ENCODE measurements at places on chromosomes 2 and 18.

DNA sequence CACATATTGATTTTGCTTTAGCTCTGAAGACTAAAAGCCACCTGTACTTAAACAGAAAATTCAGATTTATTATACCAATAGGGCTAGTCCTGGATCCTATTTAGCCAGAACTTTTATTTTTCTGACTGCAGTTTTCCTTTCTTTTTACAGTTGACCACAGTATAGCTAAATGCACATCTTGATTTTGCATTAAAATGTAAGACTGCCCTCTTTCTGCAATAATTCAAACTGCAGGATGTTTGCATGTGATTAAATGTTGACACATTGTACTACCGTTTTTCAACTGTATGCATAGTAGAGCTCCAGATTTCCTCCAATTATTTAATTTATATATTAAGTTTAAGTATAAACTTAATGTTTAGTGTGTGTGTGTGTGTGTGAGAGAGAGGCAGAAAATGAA, 1262.9 kb downstream of the SUCLG1 start:
- no peak for DNase-seq

DNA sequence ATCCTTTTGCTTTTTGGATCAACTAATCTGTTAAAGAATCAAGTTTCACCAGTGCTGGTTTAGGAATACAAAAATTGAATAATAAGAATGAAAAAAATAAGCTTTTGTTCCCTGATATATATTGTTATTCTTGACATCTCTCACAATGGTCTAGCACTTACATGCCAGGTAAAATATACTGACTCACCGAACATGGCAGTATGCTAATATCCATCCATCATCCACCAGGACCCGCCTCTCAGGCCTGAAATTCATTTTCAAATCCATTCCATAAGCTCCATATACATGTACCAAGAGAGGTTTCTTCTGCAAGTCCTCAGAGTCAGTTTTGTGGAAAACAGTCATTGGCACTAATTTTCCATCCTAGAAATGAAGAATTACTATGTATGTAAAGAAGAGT, 32.5 kb downstream of the PREPL start:
- DNase-seq, result no peak

GRCh38 chr2:69020496-69021426, 7.8 kb downstream of the ANTXR1 start:
- DNase-seq, result no peak

DNA sequence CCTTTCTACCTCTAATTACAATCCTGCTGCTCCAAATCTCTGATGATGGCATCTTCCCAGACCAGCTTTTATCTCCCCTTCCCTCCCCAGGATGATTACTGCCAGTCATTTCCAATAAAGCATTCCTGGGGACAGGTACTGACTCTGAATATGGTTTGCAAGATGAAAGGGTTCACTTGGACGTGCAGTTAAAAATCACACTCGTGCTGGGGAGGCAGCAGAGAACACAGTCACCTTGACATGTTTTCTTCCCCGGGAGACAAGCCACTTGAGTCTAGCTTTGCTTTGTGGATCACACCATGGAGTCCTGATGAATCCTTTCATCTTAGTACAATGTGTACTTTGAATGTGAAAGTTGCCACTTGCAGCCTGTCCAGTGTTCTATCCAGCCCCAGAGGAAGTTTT, 175.0 kb downstream of the ALPK2 start:
- DNase-seq, result no peak

DNA sequence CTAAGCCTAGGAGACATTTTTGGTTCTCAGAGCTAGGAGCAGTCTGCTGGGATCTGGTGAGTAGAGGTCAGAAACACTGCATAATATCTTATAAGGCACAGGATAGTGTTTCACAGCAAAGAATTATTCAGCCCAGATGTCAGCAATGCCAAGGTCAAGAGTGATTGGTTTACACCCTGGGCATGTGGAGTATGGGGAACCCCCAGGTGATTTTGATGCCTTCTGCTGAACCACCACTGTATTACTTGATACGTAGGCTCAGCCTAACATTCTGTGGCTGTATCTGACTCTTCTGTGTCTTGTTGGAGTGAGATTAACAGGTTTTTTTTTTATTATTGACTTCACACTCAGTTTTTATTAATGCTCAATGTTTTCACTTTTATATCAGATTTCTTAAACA, 6.0 kb downstream of the DDX18 start:
- no peak for DNase-seq

- no peak for DNase-seq
Observed at GRCh38 chr18:12092398-12093229, 1.0 kb upstream of the ANKRD62 start.

- DNase-seq, result no peak
Observed at GRCh38 chr2:163970058-163970813, 234.4 kb upstream of the FIGN start.

DNA sequence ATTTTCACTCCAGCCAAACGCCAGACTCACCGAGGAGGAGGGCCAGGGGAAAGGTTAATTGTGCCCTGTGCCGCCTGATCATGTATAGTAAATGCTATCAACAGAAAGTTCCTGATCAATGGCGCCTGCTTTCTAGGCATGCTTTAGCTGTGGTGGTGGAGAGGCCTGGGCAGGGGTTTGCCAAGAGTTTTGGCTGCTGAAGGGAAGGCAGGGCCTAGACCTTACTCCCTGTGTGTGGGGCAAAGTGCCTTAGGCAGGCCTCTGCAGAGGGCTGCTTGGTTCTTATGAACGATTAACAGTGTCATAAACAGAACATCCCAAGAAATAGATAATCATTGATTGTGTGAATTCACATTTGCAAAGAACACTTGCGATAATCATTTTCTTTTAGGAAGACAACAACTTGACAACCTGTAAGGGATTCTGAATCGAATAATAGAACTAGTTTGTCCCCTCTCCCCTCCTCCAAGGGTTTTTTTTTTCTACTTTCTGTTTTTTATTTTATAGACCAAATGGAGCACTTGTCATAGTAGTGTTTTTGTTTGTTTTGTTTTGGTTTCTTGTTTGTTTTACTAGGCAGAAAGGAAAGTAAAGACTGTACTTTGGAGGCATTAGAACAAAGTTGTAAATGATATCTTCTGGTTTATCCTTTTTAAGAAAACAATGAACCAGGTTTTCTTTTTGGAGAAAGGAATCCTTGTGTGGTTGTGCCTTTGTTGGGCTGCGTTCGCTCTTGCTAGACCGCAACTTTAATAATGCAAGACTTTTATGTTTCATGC, 6.5 kb downstream of the TSHZ1 start:
- no peak for DNase-seq

DNA sequence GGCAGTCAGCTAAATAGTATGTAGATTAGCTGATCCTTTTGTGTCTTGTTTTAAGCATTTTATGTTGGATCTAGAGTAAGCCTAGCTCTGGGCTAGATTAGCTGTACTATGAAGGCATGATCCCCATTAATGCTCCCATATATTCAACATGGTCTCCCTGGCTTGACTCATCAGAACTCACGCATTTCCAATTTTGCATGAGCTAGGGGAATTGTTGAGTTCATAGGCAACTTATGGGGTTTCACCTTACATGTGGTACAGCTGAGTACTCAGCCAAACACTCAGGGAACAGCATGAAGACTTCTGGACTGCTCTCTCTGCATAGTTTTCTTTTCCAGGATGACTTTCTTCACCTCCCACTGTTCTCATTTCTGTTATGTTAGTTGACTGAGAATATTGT, 248.2 kb downstream of the TMX3 start:
- DNase-seq, result no peak

- no peak for DNase-seq
Observed at GRCh38 chr2:240790370-240791220, 29.4 kb downstream of the KIF1A start.

DNA sequence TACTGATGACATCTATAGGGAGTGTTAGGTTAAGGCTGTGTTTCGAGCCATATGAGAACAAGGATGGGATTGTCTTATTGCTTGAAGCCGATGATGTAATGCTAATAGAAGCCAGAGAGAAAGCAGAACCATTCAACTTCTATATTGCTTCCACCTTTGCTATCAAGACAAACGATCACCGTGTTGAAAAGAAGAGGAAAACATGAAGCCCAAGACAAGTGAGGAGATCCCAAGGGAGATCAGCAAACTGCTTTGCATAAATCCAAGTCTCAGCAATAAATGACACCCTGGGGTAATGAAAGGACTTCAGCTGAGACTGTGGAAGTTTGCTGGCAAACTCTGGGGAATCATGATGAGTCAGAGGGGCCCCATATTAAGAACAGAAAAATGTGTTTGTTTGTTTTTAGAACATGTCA, 206.2 kb downstream of the NCKAP5 start:
- no peak for DNase-seq

GRCh38 chr2:191312163-191312562, 67.0 kb downstream of the MYO1B start:
- no peak for DNase-seq

DNA sequence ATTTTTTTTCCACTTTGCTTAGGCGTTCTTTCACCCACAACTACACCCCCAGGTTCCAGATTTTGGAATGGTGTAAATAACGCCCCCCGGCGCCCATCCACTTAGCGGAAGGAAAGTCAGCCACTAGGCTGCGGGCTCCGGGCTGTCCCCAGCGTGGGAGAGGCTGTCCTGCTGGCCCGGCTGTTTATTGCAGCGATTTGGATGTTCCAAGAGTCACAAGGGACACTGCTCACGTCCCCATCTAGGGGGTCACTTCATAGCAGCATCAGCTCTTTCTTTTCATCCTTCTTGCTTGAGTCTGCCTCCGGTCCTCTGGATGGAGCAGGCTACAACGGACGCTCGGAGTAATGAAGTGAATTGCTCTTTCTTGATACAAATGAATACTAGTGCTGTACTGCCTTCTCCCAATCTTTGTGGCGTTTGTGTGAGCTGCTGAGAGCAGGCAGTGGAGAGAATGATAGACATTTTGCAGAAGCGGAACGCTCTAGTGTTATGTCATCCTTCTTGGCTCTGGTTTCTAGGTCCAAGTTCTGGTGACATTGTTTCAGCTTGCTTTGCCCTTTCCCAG, 50.7 kb upstream of the PAIP2B start:
- peak; percentile 11 for DNase-seq

- DNase-seq, result no peak
Observed at GRCh38 chr2:212142631-212143030, 396.0 kb downstream of the ERBB4 start.

- DNase-seq, result no peak
Observed at GRCh38 chr2:202652119-202652518, 17.4 kb downstream of the FAM117B start.

DNA sequence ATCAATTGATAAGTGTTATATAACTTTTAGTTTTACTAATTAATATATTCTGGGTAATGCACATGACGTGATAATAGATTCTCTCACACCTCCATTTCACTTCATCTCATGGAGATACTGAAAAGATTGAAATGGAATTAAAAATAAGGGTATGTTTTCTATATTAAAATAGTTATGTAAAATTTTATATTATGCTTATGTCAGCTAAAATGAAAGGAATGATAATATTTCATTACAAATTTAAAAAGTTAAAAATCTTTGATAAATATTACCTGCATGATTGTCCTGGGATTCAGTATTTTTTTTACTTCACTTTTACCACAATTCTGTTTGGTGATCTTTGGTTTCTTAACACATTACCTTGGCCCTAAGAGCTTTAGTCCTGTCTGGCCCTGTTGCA, 823.8 kb upstream of the NRXN1 start:
- DNase-seq, result no peak

- DNase-seq, result no peak
Observed at GRCh38 chr2:198347946-198348345, 543.6 kb downstream of the PLCL1 start.

GRCh38 chr2:162908567-162908966, 70.0 kb upstream of the KCNH7 start:
- DNase-seq, result no peak

DNA sequence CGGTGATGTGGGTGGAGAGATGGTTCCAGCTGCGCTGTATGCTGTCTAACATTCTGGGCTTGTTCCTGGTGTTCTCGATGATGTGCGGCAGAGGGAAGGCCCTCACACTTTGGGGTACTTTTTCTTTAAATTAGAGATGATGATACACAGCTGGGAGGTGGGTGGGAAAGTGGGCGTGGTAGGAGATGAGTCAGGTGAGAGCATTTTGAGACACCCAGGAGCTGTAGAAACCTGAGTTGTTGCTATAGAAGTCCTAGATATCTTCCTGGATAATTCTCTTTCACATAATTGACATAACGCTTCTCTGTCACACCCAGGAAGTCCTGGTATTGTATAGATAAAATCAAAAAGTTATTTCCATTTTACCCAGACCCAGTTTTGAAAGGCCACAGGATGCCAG, 103.8 kb upstream of the ALKAL2 start:
- no peak for DNase-seq

GRCh38 chr2:152555048-152555447, 162.2 kb downstream of the PRPF40A start:
- no peak for DNase-seq

DNA sequence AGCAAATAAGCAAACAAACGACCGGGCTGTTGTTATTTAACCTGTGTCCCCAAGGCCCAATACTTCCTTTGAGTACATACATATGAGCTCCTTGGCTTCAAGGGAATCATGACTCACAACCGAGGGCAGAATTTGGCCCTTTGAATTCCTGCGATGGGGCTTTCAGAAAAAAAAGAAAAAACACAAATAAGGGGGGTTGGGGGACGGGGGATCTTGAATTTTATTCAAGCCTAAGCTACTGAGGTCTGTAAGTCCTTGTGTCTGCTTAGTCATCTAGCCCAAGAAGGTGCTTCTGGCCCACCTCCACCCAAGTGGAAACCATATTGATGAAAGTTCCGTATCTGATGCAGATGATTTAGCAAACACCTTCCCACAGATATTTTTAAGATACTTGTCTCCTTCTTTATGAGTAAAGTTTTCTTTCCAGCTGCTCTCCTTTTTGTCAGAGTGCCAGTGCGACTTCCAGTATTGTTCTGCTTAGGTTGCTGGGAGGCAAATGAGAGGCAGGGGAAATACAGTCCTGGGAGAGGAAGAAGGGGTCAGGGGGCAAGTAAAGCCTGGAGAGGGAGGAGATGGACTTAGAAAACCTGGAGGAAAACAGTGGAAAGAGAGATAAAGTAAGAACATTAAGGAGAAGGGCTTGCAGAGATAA, 169.6 kb downstream of the ZEB2 start:
- no peak for DNase-seq

GRCh38 chr2:19868701-19869580, 32.8 kb downstream of the TTC32 start:
- peak; percentile 30 for DNase-seq
